ENCODE measurements at places on chromosomes 6 and 20.

GRCh38 chr6:36752886-36753506 lies 55.4 kb downstream of the RAB44 start:
- DNase-seq, result no peak

GRCh38 chr20:40813029-40813431 lies 124.0 kb upstream of the MAFB start:
- DNase-seq, result no peak

DNA sequence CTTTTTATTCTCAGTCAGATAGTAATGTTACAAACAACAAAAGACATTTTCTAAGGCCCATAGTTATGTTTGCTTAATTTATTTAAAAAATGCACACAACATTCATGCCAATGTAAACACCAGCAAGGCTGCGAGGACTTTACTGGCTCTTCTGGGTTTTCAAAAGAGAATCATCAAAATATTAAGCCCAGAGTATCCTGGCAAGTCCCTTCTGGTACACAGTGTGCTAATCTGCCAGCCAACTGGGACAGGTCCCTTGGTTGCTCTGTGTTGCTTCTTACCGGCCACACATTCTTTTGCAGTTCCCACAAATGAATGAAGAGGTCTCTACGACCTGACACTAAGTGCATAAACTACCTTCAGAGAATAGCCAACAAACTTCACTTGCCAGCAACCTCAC lies 42.6 kb upstream of the SPDEF start:
- DNase-seq, result no peak

DNA sequence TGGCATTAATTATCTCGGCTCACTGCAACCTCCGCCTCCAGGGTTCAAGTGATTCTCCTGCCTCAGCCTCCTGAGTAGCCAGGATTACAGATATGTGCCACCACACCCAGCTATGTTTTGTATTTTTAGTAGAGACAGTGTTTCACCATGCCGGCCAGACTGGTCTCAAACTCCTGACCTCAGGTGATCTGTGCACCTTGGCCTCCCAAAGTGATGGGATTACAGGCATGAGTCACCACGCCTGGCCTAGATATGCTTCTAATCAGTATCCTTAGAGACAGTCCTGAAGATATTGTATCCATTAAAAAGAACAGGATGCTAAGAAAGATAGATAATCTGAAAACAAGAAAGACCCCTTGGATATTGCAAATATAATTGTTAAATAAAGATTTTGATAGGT lies 3.1 kb upstream of the IPCEF1 start:
- no peak for DNase-seq

DNA sequence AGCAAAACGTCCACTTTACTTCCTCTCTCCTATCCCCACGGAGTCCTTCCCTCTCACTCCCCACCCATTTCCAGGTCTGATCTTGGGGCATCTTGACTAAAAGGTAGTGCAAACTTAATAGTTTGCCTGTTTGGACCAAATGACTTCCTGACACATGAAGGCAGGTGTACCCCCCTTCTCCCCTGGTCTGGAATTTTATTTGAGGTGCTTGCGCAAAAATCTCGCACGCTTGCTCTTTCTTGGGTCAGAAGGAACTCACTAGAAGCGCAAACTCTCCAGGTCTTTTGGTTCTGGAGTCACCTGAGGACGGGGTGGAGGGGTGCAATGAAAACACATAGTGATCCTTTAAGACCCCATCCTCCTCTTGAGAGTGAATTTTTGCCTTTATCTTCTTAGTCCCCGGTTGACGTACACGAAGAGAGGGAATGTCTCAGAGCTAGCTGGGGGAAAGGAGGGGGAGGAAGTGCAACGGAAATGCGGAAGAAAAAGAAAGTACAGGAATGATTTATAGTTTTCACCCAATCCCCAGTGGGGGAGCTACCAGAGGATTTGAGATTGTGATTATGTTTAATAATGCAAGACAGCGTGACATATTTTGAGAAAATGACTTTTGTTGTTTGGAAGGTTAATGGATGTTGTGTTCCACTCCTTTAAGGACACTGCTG lies 4.9 kb downstream of the ADGRB3 start:
- no peak for DNase-seq

DNA sequence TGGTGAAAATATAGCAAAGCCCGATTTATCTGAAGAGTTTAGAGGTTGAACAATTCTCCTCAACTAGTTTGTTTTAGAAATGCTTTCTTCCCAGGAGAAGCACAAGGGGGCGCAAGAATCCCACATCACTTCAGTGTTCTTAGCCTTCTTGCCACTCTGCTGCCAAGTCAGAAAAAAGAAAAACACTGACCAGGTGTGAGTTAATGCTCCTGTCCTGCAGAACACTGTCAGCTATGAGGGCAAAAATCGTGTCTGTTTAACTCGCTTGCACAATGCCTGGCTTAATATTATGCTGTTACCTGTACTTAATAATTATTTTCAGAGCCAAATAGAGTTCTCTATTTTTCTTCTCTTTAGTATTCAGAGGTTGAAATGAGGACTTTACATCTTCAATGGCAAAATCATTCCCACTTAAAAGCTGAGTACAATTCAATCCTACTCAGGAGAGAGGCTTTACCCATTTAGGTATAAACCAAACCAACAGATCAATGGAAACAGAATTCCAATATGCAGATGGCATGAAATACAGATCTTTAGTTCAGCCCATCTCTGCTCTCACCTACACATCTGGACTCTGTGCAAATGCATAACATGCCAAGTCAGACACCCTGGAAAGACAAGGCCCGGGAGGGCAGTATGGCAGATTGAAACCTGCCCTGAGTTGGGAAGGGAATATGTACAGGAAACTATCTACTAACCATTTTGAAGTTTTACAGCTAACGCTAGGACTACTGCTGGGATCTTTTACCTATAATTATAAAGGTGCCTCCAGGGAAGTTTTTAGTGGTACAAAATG lies 71.4 kb upstream of the TULP1 start:
- DNase-seq, result peak; percentile 90

- peak; percentile 14 for DNase-seq
Observed at GRCh38 chr20:18647777-18648176, 59.9 kb downstream of the DTD1 start.

Measured in NCI-H82 (cell line).